ENCODE measurements at places on chromosomes 2 and 18.

DNA sequence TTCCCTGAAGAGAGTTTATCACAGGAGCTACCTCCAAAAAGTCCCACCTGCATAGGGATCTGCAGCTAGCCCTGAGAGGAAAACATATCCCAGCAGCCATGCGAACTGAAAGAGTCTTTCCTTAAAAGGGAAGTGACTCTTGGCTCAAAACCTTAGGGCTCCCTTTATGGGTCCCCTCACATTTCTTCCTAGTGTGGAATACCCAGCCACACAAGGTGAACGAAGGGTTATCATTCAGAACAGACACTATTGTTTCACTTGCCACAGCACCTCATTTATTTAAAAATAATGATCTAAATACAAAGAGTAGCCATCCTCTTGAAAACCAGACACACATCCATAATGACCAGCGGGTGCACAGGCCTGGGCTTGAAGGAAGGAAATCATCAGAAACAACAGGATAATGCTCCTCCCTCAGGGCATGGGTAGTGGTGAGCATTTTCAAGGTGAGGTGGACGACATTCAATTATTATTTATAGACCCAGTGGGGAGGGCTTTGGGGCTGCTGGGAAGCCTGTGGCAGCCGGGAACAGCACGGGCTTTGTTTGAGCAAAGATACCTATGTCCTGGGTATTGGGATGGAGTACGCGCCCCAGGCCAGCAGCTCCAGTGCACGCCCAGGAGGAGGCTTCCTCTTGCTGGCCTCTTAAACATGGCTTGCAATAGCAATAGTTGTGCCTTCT is 119.0 kb upstream of the ITGA6 start:
- no peak for DNase-seq

DNA sequence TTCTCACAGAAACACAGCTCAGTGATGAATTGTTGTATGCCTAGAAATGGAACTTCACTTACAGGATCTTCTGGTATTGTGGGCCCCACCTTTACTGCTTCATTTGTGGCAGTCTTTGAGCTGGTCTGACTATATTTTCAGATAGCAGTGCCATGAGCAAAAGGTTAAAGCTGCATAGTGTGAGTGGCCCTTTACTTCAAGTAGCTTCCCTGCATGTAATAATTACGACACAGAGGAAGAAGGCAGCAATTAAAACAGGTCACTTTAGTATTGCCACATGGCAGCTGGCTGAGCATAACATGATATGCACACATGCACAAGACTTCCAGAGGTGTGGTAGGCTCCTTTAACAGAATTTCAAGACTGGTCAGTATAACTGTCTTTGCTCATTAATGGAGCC is 426.3 kb upstream of the ZEB2 start:
- no peak for DNase-seq

DNA sequence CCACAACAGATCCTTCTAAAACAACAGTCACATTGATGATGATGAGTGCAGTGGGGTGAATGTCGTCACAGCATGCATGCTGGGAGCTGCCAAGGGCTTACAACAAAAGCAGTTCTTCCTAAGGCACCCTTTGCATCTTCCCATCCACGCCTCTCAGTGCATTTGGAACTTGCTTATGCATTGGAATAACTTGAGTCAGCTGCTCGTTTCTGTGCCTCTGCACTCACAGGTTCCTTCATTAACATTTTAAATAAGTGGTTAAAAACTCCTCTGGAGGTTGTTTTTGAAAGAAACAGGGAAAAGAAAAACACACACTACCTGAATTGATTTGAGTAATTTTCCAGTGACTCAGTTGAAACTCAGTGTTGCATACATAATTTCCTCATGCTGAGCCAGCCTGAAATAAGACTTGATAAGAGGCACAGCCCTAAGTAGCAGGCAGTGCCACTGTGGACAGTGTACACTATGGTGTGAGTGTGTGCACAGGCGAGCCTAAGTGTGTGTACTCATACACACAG is 46.8 kb upstream of the TRIM43B start:
- no peak for DNase-seq

DNA sequence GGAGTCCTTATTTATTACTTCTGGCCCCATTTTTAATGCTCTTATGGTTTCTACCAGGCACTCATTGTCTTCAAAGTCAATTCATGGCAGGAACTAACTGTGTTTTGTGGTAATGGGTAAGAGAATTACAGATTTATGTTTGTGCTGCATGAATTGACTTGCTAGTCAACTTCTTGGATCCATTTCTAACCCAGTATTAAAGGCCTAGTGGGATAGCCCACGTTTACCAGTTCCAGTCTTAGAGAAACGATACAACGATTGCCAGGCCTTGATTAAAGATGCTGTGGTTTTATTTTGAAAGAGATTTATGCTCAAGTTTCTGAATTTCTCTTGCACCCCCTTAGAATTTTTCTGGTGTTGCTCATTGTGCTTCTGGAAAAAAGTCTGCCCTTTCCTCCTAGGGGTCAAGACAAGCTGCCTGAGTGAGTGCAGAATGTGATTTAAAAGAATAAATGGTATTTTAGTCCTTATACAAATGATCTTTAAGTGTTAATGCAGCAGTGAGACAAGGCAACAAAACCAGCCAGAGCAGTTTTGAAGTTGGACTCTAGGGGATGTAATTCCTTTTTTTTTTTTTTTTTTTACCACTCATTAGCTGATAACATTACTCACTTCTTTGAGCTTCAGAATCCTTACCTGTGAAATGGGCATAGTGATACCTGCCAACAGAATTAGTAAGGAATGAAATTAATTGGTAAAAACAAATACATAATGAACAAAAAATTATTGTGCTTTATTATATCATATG is 101.5 kb downstream of the ARHGAP15 start:
- no peak for DNase-seq

GRCh38 chr2:217512259-217512658 is 490.5 kb downstream of the TNS1 start:
- no peak for DNase-seq

DNA sequence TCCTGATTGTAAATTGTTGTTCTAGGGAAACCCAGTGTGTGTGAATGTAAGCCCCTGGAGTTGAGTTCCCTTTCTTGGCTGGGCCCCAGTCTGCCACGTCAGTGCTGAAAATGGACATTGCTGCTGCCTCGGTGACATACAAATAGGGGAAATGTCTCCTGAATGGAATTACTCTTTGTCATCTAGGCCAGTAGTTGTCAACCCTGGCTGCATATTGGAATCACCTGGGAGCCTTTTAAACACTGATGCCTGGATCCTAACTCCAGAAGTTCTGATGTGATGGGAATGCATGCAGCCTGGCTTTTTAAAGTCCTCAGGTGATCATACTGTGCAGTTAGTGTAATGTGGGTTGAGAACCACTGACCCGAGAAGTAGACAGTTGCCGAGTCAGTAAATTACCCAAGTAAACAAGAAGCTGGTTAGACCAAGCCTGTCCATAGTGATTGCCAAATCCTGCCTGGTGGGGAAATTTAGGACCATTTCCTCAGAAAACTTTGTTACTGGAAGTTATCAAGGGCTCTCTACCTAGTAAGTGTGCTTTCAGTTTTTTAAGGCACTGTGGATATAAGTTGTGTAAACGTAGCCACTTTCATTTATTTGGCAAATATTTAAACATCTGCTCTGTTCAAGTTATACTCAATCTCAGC is 27.6 kb upstream of the IL1R1 start:
- DNase-seq = no peak

DNA sequence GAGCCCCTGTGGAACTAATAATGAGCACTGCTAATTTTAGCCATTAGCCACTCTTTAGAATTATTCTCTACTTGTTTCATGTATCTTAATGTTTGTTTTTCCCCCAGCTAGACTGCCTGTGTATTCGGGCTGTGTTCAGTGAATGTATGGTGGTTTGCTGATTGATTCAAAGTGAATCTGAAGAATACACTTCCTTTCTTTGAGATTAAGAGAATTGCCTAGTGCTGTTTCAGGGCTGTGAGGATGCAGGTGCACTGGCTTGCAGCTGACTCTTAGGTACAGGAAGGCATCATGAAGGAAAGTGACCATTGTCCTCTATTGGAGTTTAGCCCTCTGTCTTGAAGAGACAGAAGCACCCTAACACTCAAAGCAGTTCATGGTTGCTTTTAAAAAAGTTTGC is 138.7 kb downstream of the CERS6 start:
- no peak for DNase-seq

- no peak for DNase-seq
Observed at GRCh38 chr2:24973812-24974211, 2.1 kb upstream of the DNAJC27 start.

DNA sequence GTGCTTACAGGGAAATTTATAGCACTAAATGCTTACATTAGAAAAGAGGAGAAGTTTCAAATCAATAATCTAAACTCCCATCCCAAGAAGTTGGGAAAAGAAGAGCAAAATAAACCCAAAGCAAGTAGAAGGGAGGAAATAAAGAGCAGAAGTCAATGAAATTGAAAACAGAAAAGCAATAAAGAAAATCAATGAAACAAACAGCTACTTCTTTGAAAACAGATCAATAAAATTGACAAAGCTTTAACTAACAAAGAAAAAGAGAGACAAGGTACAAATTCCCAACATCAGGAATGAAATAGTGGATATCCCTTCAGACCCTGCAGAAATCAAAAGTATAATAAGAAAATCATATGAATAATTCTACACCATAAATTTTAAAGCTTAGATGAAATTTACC is 25.5 kb upstream of the ONECUT2 start:
- DNase-seq = no peak

DNA sequence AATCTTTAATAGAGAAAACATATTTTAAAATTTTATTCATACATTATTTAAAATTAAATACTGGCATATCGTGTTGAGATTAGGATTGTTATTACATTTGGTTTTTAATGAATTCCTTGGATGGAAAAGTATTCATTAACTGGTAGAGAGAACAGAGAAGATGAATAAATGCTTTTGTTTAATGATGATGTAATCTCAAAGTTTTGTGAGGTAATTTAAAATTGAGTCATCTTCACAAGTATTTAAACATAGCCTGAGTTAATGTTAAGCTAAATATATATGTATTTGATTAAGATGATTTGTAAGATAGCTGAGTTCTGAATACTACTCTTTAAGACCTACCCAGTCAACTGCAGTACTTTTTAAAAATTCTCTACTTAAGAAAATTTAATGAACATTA is 713.4 kb upstream of the VRK2 start:
- no peak for DNase-seq

- DNase-seq = no peak
Observed at GRCh38 chr2:161088658-161089350, 71.4 kb upstream of the TANK start.

DNA sequence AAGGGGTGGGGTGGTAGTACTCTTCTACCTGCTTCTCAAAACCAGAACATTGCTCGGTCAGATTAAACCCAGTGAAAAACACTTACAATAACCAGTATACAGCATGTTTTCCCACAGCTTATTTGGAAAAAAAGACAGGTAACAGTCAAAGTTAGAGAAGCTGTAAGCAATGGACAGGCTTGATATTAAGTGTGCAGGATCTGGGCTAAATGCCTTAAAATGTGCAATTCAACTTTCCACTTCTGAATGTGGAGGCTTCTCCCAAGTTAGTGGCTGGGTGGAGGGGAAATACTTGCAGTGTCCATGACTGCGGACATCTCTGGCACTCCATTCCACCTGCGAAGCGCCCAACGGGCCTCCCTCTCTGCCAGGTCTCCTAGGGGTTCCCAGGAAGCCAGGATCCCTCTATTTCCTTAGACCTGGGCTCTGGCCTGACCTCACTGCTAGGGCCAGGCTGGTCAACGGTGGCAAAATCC is 5.3 kb downstream of the ZEB2 start:
- no peak for DNase-seq

GRCh38 chr2:199344012-199344411 is 113.7 kb downstream of the SATB2 start:
- no peak for DNase-seq

- DNase-seq = no peak
Observed at GRCh38 chr2:38605298-38605830, 2.6 kb upstream of the HNRNPLL start.

DNA sequence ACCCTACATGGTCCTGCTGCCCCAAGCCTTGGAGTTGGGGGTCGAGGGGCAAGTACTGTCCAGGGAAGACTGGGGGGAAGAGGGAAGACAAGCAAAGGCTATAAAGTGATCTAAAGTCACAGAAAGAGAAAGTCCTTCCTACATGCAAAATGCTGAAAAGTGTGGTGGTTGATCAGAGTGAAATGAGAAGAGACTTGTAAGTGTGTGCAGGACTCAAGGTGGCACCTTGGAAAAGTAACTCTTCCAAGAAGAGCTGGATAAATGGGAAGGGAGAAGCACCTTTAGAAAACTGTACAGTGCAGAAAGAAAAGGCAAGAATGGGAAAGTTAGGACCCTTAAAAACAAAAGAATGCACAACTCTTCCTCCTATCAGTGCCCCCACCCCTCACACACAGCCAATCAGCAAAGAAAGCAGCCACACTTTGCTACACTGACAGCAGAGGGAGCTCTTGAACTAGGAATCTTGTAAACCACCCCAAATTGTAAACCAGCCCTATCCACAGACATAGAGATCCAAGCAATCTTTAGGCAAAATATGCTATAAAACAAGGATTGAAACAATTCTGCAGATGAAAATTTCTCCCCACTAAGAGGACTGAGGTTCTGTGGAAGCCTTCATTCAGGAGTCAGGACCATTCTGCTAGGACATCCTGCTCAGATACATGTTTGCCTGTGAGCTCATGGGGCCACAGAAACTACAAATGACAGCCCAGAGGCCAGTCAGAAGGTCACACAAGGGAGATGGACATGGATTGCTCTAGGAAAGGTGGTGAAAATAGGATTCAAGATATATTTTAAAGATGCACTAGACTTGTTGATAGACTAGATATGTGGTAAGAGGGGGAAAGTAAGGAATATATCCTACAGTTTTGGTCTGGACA is 146.4 kb downstream of the FTCDNL1 start:
- peak; percentile 7 for DNase-seq

- DNase-seq = no peak
Observed at GRCh38 chr18:60018618-60019462, 119.0 kb downstream of the PMAIP1 start.

- no peak for DNase-seq
Observed at GRCh38 chr18:79511671-79512301, 116.1 kb downstream of the NFATC1 start.

DNA sequence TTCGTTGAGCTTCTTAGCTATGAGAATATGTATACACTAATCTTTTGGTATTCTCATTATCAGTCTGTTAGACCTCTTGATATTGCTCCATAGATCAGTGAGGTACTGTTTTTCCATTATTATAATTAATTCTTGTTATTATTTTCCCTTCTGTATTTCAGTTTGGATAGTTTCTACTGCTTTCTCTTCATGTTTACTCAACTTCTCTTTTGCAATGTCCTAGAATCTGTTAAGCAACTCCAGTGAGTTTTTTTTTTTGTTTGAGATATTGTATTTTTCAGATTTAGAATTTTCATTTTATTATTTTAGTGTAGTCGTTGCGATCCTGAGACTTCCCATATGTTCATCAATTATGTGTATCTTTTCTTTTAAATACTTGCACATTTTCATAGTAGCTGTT is 260.8 kb downstream of the SETBP1 start:
- no peak for DNase-seq

DNA sequence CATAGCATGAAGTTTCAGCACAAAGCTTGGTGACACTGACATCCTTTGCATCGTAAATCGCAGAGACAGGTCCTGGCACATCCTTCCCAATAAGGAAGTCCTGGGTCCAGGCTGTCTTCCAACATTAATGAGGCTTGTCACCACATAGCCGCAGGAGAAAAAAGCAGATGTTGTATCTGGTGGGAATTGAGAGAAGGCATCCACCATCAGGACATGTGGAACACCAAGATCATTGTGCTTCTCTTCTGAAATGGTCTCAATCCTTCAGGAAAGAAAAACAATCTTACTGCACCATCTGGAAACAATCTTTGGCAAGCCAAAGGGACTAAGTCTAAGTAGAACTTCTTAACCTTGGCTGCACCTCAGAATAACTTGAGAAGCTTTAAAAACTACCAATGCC is 119.0 kb upstream of the ARHGAP28 start:
- DNase-seq = no peak
